ENCODE measurements at places on chromosomes 6 and 20.
A peak's percentile ranks its signal among the peaks of the same experiment; 100 is the strongest.

DNA sequence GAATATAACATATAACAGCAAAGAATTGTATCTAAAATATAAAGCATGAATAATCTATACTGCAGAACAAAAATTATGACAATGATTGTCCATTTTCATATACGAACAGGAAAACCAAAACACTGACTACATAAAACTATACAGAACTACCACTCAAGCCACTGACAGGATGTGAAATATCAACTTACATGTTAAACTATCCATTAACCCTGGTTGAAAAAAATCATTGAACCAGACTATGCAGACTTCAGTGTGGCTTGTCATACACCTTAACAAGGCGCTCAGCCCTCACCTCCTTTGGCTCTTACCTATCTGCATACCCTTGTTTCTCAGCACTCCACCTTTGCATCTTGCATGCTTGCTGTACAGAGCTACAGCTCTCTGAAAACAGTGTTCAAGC is 34.9 kb downstream of the ASCC3 start:
- peak; percentile 2 for DNase-seq

DNA sequence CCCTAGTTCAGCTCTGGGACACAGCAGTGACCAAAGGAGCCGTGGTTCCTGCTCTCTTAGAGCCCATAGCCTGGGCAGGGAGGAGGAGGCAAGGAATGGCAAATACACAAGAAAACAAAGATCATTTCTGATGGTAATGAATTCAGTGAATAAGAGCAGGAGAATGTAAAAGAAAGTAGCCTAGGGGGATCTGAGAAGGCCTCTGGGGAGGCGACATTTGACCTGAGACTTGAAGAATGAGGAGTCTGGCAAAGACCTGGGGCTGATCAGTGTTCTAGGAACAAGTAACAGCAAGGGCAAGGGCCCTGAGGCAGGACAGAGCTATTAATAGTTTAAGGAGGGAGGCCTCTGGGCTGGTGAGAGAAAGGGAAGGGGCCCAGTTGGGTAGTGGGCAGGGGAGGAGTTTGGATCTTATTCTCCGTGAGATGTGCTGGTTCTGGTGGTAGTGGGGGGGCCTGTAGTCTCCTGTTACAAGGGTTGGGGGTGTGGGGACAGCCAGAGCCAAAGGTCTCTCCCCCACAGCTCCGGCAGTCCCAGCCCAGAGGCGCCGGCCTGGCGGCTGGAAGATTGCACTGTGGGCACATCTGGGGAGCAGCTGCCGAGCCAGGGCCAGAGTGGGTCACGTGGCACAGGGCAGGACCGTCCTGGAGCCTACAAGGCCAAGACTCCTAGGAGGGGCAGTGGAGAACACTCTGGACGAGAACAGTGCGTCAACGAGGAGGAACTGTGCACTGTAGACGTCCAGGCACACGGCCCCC is 9.3 kb upstream of the ID1 start:
- no peak for DNase-seq

DNA sequence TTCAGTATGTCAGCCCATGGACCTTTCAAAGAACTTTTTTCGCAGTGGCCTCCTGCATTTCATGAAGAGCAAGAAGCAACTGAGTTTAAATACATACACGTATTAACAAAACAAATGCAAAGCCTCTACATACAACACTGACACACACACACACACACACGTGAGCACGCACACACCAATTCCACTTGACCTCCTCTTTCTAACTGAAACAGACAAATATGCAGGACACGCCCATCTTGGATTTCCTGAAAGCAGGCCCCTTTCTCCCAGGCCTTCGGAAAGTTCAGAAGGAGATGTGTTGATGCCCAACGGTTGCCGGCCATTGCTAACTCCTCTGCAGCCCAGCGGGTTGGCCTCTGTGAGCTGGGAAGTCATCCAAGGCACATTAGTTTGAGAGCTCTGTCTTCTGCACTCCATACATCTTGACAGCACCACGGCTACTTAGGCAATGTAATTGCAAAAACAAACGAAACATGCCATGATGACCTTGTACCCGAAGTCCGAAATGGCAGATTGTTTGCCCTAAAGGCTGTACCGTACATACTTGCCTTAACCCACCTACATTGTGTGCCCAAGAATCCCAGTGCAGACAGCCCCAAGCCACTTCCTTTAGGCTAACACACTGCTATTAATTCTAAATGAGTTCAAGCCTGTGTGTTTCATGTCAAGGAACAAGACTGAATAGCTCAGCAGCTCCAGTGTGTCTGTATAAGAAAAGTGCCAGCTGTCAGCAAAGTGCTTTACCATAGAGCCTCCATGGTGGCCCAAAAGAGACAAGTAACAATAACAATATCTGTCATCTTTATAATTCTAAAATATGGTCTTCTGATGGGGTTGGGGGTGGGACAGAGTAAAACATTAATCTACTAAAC is 138.8 kb upstream of the RNF217 start:
- DNase-seq: no peak

DNA sequence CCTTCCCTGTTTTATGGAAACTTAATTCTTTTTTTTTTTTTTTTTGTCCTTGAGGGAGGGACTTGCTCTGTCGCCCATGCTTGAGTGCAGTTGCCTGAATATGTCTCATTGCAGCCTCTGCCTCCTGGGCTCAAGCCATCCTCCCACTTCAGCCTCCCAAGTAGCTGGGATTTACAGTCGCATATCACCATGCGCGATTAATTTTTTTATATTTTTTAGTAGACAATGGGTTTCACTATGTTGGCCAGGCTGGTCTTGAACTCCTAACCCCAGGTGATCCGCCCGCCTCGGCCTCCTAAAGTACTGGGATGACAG is 654 bp downstream of the TMEM14C start:
- DNase-seq: no peak

DNA sequence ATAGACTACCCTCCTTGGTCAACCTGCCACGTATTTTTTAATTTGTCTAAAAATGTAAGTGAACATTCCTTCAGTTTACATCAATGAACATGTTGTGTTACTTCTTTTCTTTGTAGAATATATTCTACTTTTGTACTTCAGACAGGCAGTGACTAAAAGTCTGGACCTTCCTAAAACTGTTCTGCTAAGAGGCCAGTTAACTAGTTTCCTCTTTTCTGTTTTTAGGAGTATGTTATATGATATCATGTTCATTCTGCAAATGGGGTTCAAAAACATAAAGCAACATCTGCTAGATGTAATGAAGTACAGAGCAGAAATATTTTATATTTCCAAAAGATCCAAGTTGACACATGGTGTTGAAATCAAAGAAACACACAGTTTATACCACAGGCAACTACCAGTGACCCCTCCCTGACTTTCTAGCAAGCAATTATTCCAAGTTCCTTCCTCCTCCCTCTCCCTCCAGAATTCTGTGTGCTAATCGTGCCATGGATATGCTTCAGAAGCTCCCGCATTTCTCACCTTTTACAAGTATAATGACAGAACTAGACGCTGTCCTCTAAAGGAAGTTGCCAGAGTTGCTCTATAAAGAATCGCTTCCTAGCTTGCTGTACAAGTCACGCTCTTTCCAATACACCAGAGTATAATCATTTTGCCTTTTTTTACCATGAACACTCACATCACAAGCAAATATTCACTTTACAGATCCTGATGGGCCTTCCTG is 64.7 kb downstream of the ARHGAP18 start:
- no peak for DNase-seq

DNA sequence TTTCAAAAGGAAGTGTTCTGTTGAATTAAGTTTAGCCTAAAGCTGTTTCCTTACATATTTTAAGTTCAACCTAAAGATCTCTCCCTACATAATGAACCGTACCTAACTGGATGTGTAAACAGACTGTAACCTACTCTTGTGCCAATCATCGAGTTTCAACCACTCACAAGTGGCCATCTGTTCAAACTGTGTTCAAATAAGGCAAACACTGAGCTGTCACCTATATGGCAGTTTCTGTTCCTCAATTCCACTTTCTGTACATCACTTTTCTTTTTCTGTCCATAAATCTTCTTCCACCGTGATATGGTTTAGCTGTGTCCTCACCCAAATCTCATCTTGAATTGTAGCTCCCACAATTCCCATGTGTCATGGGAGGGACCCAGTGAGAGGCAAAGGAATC is 428.6 kb downstream of the HACE1 start:
- DNase-seq: no peak

DNA sequence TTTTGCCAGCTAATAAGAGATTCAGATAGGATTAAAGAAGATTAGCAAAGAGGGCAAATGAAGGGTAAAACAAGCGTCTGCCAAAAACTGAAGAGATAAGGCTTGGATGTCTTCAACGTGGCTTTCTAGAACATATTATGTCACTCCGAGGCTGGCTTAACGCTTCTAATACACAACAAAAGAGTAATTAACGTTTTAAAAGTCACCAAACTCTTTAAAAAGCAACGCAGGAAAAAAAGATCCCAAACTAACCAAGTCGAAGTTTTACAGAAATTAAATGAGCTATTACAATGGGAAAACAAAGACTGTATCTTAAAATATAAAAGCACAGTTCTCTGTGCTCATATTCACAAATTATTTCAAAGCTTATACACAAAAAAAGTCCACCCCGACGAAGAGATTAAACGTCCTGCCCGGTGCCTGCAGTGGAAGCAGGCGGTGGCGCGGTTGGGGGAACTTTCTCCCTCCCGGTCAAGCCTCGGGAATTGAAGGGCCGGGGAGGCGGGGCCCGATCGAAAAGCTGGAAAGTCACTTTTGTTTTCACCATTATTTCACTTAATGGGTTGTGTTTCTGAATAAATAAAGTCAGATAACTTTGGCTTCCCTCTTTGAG is 1.2 kb downstream of the MAK start:
- DNase-seq: no peak

- DNase-seq: no peak
These were observed 994.0 kb downstream of the GRIK2 start for GRCh38 chr6:102387326-102388033.

DNA sequence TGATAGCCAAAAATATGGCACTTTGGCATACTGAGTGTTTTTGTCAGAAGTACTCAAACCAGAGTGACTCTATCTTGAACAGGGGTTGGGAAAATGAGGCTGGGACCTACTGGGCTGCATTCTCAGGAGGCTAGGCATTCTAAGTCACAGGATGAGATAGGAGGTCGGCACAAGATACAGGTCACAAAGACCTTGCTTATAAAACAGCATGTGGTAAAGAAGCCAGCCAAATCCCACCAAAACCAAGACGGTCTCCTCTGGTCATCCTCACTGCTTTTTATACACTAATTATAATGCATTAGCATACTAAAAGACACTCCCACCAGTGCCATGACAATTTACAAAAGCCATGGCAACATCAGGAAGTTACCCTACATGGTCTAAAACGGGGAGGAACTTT is 985.1 kb downstream of the HACE1 start:
- DNase-seq: no peak

GRCh38 chr6:16591396-16592222 is 169.7 kb downstream of the ATXN1 start:
- no peak for DNase-seq

Data from NCI-H2081 treated with DMSO at 0.1 percent for 48 hours (cell line).